ENCODE measurements at places on chromosomes 3 and 15.

GRCh38 chr15:31405200-31405920 is 78.7 kb downstream of the KLF13 start:
- DNase-seq = no peak

DNA sequence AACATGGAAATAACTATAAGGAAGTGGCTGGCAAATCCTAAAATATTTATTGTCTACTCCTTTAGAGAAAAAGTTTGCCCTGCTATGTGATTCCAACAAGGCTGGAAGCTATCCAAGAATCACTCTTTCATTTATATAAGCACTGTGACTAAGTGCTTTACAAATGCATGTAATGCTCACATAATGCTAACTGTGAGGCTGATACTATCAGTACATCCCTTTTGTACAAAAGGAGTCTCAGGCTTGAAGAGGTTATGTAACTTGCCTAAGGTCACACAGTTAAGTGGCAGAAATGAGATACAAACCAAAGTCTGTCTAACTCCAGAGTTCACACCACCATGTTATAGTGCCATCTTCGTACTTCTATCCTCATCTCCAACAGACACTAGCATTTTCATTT is 17.0 kb downstream of the TOPBP1 start:
- peak; percentile 57 for DNase-seq

DNA sequence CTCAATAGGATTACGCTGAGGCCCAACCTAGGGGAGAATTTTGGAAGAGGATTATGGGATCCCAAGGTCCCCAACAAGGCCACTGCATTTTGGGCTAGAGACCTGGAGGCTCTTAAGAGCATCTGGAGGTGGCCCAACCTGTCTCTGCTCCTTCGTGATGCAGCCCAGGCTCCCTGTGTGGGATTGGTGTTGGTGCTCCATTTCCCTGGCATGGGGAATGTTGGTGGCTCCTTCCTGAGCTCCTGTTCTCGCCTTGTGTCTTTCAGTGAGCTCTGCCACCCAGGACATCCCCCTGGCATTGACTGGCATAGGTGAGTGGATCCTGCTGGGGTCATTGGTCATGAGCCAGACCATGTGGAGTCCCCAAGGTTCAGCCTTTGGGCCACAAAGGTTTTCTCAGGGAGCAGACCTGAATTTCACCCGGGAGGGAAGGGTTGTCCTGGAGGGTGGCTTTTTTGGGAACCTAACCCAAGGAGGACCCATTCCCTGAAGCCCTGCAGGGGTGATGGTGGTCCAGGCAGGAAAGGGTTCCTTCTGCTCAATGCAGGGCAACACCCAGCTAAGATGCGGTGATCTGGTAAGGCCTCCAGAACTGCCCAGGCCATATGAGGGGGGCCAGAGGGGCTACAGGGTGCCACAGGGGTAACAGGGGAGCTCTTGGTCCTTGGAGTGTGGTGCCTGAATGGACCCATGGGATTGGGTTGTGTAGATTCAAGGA is 202.5 kb downstream of the UBE3A start:
- DNase-seq = no peak

- no peak for DNase-seq
Observed at GRCh38 chr3:38348903-38349302, 2.3 kb downstream of the XYLB start.

- DNase-seq = peak; percentile 82
Observed at GRCh38 chr15:48190932-48191573, 412 bp upstream of the CTXN2 start.

DNA sequence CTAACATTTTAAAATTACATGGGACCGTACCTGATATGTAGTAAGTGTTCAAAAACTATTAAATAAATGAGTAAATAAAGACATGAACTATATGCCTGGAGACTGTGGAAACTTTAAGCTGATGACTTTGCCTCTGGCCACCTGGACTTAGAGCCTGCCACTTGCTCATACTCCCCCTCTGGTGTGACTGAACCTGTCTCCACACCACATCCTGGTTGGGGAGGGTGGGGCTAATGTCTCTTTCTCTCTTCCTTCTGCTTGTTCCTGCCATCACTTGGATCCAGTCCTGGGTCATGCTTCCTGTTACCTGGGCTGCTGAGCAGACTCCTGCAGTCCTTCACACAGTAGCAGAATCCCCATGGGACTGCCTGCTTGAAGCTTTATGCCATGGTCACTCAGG is 8.2 kb upstream of the TMEM158 start:
- no peak for DNase-seq

DNA sequence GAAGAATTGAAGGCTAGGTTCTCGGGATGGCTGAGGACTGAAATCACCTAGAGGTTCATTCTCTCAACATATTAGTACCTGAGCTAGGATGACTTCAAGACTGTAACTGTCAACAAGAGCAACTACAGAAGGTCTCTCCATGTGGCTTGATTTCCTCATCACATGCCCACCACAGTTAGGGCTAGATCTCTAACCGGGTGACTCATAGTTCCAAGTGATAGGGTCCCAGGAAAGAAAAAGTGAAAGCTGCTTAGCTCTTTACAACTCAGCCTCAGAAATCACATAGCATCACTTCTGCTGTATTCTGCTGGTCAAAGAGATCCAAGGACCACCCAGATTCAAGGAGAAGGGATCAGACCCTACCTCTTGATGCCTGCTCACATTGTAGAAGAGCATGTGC is 165.4 kb upstream of the AGTR1 start:
- DNase-seq = no peak

- no peak for DNase-seq
Observed at GRCh38 chr3:64332459-64333350, 107.4 kb upstream of the PRICKLE2 start.

DNA sequence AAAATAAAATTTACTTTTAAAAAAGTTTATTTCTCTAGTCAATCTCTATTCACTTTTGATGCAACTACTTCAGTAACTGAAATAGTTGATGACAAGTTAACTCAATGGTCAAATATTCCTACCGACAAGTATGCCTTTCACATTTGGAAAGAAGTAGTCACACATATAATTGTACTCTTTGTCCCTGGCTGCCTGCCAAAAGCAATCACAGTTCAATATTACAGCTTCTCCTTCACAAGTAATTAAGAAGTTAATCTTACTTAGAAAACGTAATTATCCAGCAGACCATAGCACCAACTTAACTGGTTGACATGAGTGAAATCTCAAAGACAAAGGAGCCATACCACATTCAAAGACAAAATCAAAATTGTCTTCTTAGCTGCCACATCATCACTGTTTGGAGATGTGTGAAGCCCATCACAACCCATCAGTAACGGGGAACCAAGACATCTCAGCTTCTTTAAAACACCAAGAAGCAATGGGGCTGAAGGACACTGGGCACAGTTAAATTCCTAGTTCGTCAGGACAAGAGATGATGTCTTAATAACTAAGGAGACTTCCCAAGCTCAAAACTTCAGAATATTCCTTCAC is 86.1 kb downstream of the PLCH1 start:
- no peak for DNase-seq

DNA sequence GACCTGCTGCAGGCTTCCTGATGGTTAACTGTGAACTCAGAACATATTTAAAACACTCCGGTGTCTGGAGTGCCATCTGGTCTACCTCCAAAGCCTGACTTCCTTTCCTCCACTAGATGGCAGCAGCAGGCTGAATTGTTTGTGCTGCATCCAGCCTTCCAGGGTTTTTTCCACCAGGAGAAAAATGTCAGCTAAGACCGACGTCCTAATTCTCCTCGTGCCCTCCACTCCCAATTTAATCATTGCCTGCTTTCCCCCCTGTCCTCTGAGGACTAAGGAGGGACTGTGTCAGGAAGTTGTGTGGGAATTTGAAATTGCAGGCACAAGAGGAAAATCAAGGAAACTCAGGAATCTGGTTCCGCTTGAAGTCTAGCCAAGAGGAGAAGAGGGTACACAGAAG is 165.2 kb upstream of the UMPS start:
- DNase-seq = peak; percentile 83

DNA sequence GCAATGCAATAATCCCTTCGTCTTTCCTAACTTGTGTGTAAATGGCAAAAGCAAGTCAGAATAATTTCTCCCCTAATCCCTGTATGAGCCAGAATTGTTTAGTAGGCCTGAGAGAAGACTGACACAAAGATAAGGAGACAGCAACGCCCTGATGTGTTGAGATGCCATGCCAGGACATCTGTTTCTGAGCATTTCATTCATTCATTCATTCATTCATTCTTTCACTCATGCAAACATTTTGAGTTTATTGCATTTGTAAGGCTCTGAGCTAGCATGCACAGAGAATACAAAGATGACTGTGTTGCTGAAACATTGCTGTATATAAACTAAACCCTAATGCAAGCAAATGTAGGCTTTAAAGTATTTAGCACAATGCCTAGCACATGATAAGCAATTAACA is 127.4 kb downstream of the TMCC1 start:
- peak; percentile 18 for DNase-seq

GRCh38 chr3:183435661-183436060 is 7.2 kb upstream of the MCF2L2 start:
- DNase-seq = no peak

DNA sequence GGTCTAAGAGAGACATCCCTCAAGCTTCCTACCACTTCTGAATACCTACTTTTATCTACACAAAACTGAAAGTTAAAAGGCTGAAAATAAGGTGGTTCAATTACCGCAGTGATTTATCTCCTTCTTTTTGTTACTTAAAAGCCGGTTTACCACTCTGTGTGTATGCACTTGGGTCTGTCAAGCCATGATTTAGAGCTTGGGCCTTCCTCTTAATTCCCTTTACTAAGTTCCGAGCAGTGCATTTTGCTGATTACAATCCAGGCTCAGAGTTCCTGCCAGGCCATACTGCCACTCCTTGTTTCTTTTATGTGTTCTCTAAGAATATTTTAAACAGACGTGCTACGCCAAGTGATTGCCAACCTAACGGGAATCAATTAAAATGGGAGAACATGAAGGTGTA is 16.5 kb downstream of the KCTD6 start:
- DNase-seq = no peak

DNA sequence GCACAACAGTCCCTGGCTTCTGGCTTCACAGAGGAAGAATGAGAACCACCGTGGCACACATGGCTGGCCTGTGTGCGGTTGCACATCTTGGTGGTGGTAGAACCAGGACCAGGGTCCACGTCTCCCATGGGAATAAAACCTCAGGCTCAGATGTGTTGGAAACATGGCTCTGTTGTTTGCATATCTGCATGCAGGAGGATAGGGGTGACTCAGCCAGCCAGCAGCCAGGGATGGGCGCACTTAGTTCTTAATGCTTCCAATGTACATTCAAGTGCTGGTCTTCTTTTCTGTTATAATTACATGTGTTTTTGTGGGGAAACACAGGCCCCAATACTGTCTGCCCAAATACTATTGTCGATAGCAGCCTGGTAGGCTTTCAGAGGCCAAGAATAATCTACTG is 35.8 kb upstream of the BCL2L10 start:
- no peak for DNase-seq

GRCh38 chr3:8975081-8976020 is 12.1 kb upstream of the RAD18 start:
- no peak for DNase-seq

- DNase-seq = peak; percentile 82
Observed at GRCh38 chr15:90221246-90221900, 12.4 kb downstream of the CIB1 start.

- DNase-seq = no peak
Observed at GRCh38 chr15:67267951-67268941, 13.7 kb downstream of the IQCH start.

- DNase-seq = no peak
Observed at GRCh38 chr3:153399636-153400035, 237.6 kb downstream of the RAP2B start.

DNA sequence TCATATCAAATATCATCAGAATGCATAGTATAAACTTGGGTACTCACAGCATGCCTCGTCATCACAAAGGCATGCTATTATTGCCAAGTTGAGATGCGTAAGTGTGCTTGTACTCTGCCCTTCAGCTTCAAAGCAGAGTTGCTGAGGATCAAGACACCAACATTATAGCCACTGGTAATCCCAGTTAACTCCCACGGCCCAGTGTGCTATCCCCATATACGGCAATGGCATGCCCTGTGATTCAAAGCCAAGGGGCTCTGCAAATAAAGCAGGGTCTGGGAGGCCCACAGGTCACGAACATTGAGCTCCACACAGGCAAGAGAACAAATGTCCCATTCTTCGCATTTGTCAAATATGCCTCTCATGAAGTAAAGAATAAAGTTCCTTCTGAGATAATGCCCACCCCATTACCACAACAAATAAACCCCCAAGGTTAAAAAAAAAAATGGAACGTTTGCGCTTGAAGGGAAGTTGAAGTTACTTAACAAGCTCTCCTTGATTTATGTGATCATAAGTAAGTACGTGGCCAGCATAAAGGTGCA is 298.1 kb upstream of the NECTIN3 start:
- DNase-seq = no peak

DNA sequence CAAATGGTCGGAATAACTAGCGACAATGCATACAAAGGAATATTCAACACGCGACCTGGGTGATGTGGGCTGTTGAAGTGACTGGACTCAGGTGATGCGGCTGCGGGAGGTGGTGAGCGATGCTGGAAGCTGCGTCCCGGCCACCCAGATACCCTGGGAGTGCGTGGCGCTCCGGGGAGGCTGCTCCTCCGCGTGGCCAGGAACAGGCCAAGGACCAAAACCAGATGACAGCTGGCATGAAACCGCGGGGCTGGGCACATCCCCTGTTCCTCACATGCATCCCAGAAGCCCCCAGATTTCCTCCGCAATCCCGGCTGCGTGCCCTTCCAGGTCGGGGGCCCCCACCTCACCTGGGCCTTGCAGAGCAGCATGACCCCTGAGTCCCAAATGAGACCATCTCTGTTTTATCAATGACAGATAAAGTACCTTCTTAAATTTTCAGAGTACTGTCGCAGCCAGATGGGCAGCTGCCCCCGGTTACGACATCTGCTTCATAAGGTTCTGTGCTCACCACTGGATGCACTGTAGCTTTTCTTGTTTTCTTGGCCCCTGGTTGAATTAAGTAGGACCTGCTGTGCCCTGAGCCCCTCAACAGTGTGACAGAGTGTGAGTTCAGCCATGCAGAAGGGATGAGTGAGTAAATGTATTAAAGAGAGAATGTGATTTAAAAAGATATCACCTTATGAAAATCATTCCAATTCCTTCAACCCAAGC is 278.2 kb downstream of the GABRG3 start:
- DNase-seq = no peak

DNA sequence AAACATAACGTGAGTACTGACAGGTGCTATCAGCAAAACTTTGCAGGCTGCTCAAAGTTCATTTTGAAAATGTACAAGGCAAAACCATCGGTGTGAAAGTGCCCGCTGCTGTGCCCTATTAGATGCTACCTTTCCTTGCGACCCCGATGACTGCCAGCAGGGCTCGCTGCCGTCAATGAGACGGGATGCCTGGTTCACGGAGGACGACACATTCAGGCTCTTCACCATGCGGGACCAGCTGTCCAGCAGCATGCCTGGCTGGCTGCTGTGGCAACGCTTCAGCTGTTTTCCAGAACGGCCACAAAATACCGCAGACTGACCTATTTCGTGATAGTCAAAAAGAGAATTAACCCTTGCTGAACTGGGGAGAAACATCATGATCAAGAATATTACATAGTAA is 92.7 kb upstream of the OCA2 start:
- DNase-seq = no peak

- DNase-seq = no peak
Observed at GRCh38 chr3:187340578-187340977, 27.6 kb upstream of the RTP4 start.

DNA sequence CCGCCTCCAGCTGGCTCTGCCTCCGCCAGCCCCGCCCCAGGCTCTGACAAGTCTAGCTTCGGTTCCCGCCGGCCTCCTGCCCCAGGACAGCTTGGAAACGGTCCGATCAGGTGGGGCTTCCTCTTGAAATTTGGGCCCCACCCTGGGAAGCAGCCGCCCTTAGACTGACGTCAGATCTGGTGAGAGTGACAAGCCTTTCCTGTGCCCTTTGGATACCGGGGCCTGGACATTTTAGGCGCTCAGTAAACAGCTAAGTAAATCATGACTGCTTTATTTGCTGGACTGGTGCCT is 378 bp upstream of the HYAL3 start:
- DNase-seq = no peak

Data from hematopoietic multipotent progenitor cell treated with erythropoietin and hydrocortisone succinate and interleukin-3 and kit ligand, for 6 days (in vitro differentiated cells).